ENCODE measurements at places on chromosomes 12 and 14.

- no peak for DNase-seq
Observed at GRCh38 chr12:106974511-106974910, 12.4 kb downstream of the MTERF2 start.

GRCh38 chr14:38143659-38144505 lies 63.8 kb upstream of the SSTR1 start:
- no peak for DNase-seq

DNA sequence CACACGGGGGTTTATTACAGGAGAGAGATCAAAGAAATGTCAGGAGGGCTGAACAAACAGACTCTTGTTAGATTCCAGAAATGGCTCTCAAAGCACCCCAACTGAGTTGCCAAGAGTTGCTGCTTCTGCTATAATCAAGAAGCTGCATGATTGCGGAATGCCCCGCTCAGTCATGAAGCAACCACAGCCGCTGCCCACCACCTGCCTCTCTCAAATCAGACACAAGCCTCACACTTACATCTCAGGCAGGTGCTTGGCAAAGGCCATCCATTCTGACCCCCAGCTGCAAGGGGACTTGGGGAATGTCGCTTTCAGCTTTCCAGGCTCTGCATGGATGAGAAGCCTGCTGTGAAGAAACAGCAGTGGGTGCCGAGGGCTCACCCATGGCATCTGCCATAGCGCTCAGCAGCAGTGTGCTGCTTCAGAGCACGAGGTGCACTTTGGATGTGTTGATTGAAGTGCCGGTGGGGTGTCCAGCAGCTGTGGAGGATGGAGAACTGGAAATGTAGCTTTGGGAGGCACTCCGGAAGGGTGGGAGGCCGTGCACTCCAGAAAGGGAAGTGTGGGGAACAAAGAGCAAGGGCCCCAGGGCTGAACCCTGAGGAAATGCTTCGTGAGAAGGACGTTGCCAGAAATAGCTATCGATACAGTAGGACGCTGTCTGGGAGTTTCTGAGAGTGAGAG lies 37.7 kb downstream of the LRRC74A start:
- no peak for DNase-seq

DNA sequence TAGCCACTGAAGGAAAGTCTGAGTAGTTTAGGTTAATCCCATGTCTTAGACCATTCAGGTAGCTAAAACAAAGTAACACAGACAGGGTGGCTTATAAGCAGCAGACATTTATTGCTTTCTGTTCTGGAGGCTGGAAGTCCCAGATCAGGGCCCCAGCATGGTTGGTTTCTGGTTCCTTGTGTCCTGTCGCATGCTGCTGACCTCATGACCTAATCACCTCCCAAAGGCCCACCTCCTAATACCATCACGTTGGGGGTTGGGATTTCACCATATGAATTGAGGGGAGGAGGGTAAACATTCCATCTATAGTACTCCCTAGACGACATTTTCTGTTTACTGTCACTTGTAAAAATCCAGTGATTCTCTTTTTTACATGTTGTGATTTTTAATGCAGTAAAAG lies 148.6 kb downstream of the FBXL14 start:
- peak; percentile 77 for DNase-seq

GRCh38 chr14:104187931-104188726 lies 49.7 kb downstream of the KIF26A start:
- DNase-seq = peak; percentile 78

- peak; percentile 95 for DNase-seq
Observed at GRCh38 chr12:116687888-116688287, 50.0 kb downstream of the SPRING1 start.

- no peak for DNase-seq
Observed at GRCh38 chr12:14153803-14154202, 172.4 kb upstream of the GRIN2B start.

GRCh38 chr12:15982921-15983320 lies 71.8 kb downstream of the DERA start:
- DNase-seq = no peak

- DNase-seq = no peak
Observed at GRCh38 chr14:86665975-86666374, 1136.0 kb downstream of the FLRT2 start.

DNA sequence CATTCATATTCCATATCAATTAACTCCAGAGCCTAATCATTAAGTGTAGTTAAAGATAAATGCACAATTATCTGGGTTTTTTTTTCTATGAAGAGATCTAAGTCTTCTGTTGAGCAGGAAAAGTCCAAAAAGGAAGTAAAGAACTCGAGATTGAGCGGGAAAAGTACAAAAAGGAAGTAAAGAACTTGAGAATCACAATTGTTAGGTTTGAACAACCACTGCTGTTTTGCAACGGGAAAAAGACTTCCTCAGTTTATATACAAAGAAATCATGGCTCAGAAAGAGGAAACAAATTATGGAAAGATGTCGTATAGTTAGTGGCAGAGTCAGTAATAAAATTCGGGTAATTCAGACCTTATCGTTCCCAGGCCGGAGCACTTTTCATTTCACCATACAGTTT lies 63.3 kb downstream of the PPP1R12A start:
- DNase-seq = no peak

DNA sequence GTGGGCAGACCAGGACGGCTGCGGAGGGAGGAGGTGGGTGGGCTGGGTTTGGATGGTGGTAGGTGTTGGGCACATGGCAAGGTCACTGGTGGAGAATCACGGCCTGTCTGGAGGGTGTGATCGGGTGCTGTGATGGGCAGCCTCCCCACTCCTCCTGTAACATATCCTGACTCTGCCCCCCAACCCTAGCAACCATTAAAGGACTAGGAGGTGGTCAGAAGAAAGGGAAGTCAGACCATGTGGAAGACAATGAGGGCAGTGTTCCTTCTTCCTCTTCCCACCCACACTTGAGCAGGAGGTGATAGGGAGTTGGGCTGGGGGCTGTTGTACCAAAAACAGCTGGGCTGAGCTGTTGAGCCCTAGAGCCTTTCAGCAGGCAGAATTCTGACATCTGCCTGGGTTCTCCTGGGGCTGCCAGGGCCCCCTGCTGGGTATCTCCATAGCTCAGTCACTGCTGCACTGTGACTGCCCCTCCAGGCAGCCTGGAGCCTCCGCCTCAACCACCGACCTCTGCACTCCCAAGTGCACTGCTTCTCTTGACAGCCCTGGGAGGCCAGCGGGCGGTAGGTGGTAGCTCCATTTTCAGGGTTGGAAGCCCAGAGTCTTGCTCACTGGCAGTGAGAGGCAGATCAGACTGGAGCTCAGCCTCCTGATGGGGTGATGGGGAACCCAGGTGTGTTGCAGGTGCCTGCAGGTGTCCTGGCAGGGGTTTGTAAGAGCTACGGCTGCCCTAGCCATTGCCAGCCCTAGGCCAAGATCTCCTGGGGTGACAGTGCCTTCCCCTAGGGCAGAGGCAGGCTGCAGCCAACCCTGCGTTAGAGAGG lies 15.4 kb downstream of the VASH1 start:
- peak; percentile 66 for DNase-seq

GRCh38 chr12:13383379-13383778 lies 186.9 kb downstream of the EMP1 start:
- DNase-seq = peak; percentile 30

DNA sequence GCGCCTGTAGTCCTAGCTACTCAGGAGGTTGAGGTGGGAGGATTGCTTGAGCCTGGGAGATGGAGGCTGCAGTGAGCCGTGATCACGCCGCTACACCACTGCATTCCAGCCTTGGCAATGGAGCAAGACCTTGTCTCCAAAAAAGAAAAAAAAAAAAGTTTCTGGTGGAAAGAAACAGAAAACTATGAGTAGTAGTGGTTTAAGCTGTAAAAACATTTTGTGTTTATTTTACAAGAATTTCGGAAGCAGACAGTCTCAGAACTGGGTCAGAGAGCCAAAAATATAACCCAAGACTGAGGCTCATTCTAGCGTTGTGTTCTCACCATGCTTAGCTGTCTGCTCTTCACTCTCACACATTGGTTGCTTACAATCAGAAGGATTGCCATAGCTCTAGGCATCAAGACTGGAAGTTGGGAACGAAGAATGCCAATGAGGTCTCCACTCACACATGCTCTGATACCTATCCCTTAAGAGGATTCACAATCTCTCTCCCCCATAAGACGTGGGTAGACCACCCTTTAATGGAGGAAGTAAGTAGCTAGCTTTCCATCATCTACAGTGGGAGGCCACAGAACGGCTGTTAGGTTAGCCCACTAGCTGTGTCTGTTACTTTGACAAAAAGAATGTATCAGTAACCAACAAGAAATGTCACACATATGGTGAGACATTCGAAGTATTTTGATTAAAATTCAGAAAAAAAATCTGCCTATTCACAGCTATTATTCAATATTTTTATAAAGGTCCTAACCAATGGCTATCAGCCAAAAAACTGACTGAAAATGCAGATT lies 117.6 kb upstream of the RASSF8 start:
- DNase-seq = no peak

DNA sequence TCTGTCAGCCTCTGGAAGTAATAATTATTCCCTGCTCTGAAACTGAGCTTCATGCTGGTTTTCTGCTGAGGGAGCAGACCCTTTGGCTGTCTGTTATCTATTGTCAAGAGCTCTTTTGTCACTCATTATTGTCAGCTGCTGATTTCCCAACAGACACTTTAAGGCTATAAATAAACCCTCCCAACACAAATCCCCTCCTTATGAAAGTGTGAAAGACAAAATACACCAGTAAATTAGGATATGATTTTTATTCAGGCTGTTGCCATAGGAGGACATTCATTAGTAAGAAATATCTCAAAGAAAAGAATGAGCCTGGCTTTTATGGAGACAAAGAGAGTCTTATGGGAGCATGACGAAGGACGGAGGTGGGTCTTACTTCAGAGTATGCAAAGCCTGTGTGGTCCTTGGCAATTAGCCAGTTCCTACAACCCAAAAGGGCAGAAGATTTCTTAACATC lies 180.8 kb downstream of the CRADD start:
- no peak for DNase-seq

GRCh38 chr14:21241218-21241819 lies 27.9 kb downstream of the HNRNPC start:
- no peak for DNase-seq

DNA sequence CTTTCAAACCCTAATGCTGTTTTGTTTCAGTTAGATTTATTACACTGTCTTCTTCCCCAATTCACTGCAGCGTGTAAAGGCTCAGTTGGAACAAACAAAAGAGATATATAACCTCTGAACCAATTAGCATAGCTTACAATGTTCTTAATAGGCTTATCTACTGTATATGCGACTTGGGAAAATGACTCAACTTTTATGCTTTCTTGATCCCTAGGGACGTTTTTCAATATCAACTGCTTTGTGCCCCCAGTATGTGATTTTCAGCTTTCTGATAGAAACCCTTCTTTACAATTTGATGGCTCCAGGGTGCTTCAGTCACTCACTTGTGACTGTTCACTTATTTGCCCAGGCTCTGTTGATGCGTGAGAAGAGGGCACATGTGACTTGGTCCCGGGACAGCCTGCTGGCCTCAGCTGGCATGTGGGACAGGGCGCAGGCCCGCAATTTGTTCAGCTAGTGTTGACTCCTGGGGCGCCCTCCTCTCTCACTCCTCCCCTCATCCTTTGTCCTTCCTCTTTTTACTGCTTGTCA lies 107.1 kb downstream of the TMTC2 start:
- DNase-seq = peak; percentile 65

DNA sequence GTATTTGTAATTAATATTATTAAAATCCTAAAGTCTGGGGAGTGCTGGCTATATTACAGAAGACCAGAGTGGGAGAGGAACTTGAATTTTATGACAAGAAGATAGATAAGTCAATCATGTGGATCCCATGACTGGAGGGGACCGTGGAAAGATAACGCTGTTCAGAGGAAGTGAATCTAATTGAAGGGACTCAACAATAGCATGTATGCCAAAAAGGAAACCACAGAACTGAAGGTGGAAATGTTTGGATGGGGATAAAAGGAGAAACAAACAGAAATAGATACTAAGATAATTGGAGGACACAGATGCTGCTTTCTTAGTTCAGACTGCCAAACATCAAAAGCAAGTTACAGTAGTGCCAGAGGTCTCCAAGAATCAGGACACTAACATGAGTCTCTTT lies 21.1 kb downstream of the OR6J1 start:
- no peak for DNase-seq

DNA sequence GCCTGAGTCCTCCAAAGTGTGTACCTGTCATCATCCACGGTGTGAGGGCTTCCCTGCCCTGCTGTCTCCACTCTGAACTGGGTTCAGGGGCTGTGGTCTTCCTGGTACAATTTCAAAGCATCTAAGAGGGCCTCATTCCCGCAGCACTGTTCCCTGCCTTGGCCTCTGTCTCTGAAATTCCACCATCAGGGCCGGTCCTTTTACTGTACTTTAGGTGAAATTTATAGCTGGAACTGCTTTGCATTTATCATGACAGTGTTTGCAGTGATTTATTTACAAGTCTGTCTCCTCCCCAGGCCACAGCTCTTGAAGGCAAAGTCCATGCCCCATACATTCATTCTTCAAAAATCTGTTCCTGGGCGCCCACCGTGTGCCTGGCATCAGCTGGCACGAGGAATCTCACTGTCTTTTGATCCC lies 36.9 kb upstream of the NCOR2 start:
- no peak for DNase-seq

DNA sequence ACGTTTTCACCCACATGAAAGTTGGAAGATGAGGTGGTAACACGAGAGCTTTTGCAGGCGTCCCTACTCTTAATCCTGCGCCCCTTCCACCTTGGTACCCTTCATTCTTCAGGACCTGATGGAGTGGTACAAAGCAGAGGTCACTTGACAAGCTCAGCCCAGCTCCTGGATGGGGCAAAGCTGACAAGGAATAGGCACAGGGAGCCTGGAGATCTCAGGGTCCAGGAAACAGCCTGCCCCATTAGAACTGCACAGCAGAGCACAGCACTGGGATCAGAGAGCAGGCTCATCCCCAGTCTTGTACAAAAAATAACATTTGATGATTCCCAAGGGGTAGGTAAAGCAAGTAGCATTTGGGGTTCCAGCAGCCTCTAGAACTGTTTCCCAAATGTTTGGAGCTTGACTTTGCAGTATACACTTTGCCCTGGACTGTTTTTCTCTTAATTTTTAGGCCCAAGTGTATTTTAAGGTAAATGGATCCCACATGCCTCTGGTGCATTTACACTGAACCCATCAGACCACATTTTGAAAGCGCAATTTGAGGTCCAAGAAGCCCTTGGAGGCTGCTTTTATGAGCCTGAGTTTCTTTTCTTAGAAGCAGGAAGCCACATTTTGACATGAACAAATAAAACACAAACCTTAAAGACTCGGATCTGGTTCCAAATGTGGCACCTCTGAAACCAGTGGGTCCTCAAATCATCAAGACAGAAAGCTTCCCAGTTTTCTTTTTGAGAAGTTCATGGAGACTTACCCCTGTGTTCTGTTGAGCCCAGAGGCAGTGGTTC lies 633 bp downstream of the TC2N start:
- no peak for DNase-seq

DNA sequence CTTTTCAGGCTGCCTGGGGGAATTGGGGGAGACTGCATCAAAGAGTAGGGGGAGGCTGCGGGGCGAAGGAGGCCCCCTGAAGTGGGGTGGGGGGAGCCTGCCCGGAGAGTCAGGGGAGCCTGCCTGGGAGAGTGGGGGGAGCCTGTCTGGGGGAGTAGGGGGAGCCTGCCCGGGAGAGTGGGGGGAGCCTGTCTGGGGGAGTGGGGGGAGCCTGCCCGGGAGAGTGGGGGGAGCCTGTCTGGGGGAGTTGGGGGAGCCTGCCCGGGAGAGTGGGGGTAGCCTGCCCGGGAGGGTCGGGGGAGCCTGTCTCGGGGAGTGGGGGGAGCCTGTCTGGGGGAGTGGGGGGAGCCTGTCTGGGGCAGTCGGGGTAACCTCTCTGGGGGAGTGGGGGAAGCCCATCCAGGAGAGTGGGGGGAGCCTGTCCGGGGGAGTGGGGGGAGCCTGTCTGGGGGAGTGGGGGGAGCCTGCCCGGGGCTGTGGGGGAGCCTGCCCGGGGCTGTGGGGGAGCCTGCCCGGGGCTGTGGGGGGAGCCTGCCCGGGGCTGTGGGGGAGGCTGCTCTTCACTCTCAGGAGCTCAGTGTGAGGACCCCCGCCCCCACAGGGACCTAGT lies 6.5 kb upstream of the DEGS2 start:
- no peak for DNase-seq

Data from endodermal cell (in vitro differentiated cells).